Stimulated activated CD4-positive, alpha-beta T cell treated with anti-CD3 and anti-CD28 coated beads, TNF-alpha, amount 100 ng/mL, for 24 hours (primary cell): ENCODE measurements at places on chromosomes 5 and 9.

DNA sequence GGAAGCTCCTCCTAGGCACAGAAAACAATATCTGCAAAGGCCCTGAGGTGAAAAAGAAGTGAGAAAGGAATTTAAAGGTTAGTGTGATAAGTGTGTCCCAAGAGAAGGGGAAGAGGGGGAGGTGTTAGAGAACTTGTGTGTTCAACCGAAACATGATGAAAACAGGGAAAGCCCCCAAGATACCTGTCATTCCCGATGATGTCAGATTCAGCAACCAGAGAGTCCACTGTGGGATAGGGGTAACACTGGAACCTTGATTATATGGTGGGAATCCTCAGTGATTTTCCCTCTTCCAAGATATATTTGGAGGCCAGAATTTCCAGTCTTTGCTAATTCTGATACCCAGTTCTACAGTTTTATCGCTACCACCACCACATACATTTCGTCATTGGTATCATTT, 15.5 kb upstream of the BNC2 start:
- DNase-seq, result no peak

- DNase-seq, result no peak
These were observed 70.6 kb downstream of the GOLPH3 start for GRCh38 chr5:32103521-32103920.

DNA sequence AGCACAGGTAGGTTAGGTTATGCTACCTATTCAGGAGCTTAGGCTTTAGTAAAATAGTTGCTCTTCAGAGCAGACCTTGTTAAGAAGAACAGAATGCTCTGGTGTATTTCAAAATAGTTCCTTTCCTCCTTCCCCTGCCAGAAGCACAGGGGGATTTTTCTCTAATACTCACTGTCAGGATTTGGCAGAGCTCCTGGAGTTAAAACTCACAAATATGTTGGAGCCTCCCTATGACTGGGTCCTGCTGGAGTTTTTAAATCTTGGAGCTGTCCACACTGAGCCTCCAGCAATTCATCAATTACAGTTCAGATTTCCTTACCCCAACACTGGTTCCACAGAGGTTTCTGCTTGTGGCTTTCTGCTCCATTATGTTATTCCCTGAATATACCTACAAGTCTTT, 1233.8 kb upstream of the WWC1 start:
- DNase-seq, result no peak

DNA sequence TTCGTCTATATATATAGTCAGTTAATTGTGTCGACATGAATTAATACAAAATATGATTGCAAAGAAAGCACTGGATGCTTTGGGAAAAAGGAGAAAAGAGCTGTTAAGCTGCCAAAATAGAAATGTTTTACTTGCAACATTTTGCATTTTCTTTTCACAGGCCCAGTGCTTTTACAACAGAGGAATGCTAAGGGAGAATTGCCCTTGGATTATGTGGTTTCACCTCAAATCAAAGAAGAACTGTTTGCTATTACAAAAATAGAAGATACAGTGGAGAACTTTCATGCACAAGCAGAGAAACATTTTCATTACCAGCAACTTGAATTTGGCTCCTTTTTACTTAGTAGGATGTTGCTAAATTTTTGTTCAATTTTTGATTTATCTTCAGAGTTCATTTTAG, 76.2 kb downstream of the SLF1 start:
- DNase-seq, result no peak

GRCh38 chr5:19496056-19496455, 491.9 kb downstream of the CDH18 start:
- no peak for DNase-seq
